ENCODE measurements at places on chromosomes 6 and 20. TPM values are rescaled to one million over a fixed set of nuclear protein-coding genes. Genes with fewer than 3 reads are reported as not detected.

DNA sequence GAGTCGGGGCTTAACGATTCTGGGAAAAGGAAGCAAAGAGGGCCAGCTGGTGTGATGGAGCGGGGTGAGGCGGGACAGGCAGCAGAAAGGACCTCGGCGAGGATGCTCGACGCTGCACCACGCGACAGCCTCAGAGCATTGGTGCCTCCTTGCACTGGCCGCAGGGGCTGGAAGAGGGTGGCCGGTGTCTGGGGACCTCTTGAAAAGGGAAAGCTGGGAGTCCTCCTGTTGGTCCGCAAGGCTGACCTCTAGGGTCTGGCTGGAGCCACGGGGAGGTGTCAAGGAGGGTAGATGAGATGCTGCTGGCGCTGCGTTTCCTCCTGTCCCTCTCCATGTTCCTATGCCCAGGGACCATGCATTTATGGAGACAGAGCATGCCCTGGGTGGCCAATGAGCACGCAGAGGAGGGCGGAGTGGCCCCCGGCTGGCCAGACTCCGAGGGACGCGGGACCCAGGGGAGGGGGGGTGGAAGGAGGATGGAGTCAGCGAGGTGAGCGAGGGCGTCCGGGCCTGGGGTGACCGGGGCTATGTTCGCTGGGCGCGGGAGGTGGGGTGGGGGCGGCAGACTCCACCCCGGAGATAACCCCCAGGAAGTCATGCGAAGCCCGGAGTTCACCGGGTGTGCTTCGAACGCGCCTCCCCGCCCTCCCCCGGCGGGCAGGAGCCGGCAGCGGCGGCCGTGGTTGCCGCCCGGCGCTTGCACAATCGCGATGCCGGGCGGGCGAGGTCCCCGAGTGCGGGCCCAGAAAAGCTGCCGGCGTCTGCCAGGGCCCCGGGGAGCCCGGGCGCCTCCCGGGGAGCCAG is at the start of gene CYP24A1:
CYP24A1 (minus strand) TSS at position 334 of the 804 bp plus-strand sequence. CDS start 407 bp downstream, outside the sequence.
- peak; percentile 18 for DNase-seq

The MYLK2 gene
- 0.49 TPM for total RNA-seq

GRCh38 chr6:143545976-143546547 is 34.5 kb upstream of the FUCA2 start:
- DNase-seq, result no peak

The CASS4 gene
- total RNA-seq, result 6.9 TPM

The LINC00237 gene
- 0.41 TPM for total RNA-seq

The TP53INP2 gene
- total RNA-seq, result 9.9 TPM

The TNXB gene
- total RNA-seq, result 15.0 TPM

- no peak for DNase-seq
These were observed 35.5 kb downstream of the ISM1 start for GRCh38 chr20:13256606-13257005.

GRCh38 chr20:41717483-41717882 is 99.3 kb upstream of the CHD6 start:
- no peak for DNase-seq

DNA sequence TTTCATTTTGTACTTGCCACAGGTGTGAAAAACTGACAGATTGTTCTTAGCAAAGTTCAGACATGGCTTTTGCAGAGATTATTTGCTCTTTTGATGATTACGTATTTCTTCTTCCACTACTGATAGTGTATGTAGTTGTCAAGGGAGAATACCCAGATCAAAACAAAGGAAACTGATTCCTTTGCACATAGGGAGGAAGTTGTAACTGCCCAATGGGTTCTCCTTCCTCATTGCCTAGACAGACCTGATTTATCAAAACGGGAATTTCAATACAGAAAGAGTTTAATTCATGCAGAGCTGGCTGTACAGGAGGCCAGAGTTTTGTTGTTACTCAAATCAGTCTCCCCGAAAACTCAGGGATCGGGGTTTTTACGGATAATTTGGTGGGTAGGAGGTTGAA is 214.7 kb downstream of the BCAS1 start:
- DNase-seq, result no peak

- DNase-seq, result no peak
These were observed 14.1 kb downstream of the FAM210B start for GRCh38 chr20:56372850-56373249.

GRCh38 chr6:129875610-129876520 is 14.8 kb upstream of the TMEM244 start:
- DNase-seq, result no peak

DNA sequence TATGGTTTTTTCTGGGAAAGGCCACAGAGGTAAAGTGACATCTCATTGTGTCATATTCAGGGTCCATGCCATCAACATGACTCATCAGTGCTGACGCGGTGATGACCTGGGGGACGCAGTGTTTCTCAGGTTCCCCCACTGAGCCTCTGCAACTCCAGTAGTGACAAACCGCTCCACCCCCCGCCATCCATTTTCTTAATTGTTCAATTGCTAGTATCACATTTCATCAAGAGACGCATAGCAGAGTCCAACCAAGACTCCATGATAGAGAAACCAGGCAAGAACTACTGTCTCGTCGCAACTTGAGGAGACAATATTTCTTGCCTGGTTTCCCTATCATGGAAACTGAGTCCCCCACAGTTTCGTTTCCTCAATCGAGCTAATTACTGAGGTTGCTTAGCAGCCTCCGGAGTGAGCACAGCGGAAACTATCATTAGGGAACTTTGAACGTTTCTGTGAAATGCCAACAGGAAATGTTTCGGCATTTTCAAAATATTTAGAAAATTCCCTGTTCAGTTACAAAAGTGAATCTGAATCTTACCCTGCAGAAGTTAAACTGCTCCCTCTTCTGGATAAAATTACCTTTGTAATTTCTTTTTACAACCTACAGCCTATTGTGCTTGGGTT is 12.2 kb upstream of the SERPINB1 start:
- peak; percentile 87 for DNase-seq

GRCh38 chr6:8839626-8840025 is 404.3 kb upstream of the SLC35B3 start:
- DNase-seq, result no peak

DNA sequence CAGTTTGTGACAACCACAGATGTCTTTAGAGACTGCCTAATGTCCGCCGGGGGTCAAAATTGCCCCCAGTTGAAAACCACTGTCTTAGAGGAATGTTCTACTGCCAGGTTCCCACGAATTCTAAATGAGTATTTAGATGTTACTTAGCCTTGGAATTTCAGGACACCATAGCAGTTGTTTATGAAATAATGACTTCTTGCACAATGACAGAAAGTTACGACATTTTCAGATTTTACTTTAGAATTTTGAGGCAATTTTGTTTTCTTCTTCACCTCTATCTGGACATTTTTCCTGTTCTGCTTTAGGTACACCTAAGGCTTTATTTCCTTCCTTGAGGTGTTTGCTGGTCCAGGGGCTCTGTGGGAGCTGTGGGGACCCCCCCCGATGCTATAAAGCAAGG is 83.4 kb downstream of the CCDC170 start:
- DNase-seq, result no peak

GRCh38 chr6:56552187-56553130 is 90.2 kb downstream of the DST start:
- DNase-seq, result no peak

The TMEM242 gene
- total RNA-seq, result 13.0 TPM

The PAQR8 gene
- total RNA-seq, result 21.0 TPM

DNA sequence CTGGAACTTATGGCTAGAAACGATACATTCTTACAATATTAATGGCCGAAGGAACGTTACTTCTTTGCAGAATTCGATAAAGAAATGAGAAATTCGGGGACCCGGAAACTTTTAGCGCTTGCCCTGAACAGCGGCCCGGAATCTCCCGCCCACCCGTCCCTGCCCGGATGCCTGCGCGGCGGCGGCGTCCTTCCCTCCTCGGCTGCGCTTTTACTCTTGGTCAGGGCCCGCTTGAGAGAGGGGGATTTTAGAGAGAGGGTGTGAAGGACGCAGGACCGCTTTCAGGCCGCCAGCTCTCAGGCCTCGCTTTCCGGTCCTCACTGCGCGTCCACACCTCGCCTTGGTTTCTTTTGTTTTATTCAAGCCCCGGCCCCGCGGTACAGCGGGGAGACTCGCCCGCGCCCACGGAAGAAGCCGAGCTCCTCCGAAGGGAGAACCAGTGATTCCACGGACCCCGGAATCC is 243.7 kb downstream of the ARID1B start:
- DNase-seq, result peak; percentile 74

DNA sequence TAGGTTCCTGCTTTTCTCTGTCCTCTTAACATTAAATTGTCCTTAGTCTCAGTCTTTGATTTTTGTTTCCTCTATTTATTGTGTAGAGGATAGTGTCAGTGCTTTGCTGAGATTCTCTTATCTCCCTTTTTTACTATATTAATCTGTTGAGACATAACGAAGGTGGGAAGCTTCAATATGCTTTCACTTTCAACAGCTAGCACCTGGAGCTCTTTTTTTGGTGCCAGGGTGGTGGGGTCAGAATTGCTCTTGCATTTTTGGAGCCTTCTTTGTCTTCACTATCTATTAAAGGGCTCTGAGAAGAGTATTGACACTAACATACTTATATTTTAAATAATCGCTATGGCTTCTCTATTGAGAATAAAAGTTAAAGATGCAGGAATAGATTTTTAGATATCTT is 97.1 kb upstream of the EPHA7 start:
- no peak for DNase-seq

GRCh38 chr6:3301506-3301905 is 42.8 kb downstream of the PSMG4 start:
- DNase-seq, result no peak

The SYCP2 gene
- 5.0 TPM for total RNA-seq

The NOTCH4 gene
- 0.79 TPM for total RNA-seq

GRCh38 chr6:19812512-19813119 is 24.6 kb upstream of the ID4 start:
- no peak for DNase-seq

- DNase-seq, result no peak
These were observed 176.4 kb upstream of the MYLIP start for GRCh38 chr6:15952231-15953151.

The TUBB gene
- 668 TPM for total RNA-seq

The HCRTR2 gene
- total RNA-seq, result not detected

DNA sequence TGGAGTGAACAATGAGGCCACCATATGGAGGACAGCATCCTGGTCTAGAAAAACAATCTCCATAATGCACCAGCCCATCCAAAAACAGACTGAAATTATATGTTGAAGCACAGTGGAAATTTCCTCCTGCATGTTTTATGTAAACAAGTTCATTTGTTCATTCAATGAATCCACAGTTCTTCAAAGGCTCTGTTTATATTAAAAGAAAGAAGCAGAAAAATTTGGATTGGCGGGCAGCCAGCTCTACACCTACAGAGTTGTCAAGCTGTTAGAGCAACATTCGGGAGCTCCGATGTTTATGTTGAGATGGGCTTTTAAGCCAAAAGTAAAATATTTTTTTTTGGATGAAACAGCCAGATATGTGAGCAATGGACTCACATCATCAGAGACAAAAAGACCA is 395.3 kb upstream of the SULF2 start:
- no peak for DNase-seq

- DNase-seq, result no peak
These were observed 218.0 kb downstream of the THBS2 start for GRCh38 chr6:169035385-169036240.

GRCh38 chr6:64712606-64713005 is 994.4 kb downstream of the EYS start:
- no peak for DNase-seq

The LAMA2 gene
- total RNA-seq, result not detected

DNA sequence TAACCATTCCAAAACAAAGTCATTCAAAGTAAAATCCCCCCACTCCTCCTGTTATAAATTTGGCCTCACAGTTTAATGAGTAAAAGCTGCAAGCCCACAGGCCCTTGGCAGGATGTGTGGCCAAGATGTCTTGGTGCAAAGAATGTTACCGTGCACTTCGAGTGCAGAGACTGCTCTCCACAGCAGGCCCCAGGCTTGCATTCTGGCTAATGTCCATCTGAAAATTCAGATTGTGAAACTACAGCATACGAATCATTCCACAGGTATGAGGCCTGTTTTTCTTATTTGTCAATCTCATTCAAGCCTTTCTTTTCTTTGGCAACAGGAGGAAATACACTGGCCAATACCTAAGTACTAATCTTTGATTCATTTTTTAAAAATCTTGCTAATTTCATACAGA is 7.1 kb downstream of the RPS6KA2 start:
- DNase-seq, result no peak

DNA sequence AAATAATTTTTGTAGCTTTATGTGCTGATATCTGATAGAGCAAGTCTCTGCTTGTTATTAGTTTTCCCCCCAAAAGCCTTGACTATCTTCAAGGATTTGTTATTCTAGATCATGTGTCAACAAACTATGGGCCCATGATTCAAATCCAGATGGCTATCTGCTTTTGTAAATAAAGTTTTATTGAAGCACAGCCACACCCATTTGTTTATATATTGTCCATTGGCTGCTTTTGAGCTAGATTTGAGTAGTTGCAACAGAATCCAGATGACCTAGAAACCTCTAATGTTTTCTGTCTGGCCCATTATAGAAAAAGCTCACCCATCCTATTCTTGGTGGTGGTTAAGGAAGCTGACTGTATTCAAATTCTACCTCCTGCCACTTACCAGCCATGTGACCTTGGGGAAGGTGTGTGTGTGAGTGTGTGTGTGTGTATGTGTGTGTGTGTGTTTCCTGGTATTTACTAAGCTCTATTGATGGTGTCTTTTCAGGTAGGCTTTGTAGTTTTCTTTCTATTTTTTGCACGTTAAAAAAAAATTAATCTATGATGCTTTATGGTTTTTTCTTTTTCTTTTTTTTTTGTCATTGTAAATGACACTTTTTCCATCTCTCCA is 1.3 kb upstream of the GTSF1L start:
- no peak for DNase-seq

- DNase-seq, result no peak
These were observed 87.0 kb downstream of the SGK1 start for GRCh38 chr6:134230940-134231339.

DNA sequence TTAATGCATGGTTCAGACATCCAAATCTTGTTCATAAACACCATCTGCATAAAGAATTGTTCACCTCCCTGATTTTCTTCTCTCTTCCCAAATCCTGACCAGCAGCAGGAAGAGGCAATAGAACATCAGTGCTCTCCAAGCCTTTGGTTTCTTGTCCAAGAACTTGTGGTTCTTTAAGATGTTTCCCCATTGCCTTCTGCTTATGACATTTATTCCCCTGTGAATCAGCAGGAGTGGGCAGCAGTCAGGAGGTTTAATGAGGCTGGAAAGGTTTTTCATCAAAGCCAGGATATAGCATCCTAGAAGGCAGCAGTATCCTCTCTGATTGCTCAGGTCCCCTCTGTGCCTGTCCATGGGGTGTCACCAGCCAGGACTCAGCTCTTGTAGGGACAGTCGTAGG is 5.3 kb downstream of the HDDC2 start:
- no peak for DNase-seq

The TGM6 gene
- total RNA-seq, result not detected

The TFAP2D gene
- not detected for total RNA-seq

DNA sequence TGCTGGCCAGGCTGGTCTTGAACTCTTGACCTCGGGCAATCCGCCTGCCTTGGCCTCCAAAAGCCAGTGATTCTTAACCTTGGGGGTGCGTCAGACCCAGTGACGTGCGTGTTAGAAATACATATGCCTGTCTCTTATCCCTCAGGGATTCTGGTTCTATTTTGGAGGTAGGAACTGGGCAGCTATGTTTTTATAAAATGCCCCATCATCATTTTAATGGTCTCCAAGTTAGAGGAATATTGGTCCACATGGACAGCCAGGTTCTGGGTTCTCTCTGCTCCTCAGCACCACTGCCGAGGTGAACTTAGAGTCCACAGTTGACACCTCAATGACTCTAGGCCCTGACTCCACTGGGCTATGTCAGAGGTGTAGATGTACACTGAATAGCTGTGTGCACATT is 352.7 kb downstream of the SMOC2 start:
- no peak for DNase-seq
